Cerebellar nuclear complex (tissue), 1 donor: ENCODE measurements at places on chromosomes 13 and 19.

DNA sequence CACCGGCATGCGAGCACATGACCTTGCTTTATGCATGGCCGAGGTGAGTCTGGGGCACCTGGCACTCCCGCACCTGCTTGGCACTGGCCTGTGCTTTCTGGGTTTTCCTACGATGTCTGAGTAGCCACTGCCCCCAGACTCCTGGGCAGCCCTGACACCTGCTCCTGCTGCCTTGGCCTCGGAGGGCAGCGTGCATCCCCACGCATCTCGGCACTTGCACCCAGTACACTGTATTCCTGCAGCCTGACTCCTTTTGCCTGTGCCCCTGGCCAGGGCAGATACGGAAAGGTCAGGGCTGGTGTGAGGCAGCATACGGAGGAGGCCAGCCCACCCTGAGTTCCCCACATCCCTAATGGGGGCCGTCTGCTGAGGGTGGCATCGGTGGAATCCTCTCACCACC lies 340.6 kb downstream of the TEX29 start:
- no peak for DNase-seq

DNA sequence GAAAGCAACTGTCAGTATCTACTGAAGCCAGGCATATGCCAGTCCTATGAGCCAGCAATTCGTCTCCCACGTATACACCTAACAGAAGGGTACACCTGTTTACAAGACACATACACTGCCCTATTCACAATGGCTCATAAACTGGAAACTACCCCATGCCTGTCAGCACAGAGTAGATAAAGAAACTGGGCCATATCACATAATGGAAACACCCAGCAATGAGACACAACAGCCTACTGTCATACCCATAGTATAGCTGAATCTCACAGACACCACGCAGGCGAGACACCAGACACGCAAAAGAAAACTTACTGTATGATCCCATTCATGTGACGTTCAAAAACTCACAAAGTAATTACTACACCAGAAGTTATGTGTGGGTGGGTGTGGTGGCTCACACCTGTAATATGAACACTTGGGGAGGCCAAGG lies 15.7 kb downstream of the NOSIP start:
- no peak for DNase-seq

- no peak for DNase-seq
Measured at GRCh38 chr13:31631071-31631470, 108.3 kb upstream of the RXFP2 start.

DNA sequence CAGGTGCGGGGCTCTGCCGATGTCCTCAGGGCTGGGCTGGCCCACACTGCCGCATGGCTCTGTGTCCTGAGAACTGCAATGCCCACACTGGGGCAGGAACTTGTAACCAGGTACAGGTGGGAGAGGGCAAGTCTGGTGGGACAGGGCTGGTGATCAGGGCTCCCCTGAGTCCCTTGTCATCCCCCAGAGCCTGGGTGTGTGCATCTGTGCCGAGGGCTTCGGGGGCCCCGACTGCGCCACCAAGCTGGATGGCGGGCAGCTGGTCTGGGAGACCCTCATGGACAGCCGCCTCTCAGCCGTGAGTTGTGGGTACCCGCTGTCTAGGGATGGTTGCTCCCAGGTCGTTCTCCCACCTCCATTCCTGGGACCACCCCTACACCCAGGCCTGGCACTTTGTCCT lies 30.5 kb downstream of the MEGF8 start:
- no peak for DNase-seq

DNA sequence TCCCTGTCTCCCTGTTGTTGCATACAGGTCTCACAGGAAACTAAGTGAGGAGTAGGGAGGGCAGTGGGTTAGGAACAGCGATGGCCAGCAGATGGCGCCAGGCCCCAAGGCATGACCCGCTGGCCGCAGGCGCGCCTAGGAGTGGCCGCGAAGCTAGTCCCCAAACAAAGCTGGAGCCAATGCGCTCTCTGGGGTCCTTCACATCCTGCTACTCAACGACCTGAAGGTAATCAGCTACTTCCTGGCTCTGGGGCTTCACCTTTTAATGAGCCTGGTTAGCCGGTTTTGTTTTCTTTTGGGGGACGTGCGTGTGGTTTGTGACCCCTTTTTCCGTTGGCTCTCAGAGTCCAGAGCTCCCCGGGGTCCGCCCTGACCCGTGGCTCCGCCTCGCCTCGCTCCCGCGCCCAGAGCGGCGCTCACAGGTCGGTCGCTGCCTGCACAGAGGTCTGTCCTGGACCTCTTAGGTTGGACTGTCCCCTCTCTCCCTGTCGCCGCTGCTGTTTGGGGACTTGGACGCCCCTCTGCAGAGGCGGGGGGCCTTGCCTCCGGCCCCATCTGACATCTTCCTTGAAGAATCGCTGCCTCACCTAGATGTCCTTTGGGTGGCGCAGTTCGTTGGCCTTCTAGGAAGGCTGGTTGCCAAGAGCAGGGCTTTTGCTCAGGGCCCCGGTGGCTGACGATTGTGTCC lies 62.2 kb upstream of the GTF3A start:
- DNase-seq: no peak

- no peak for DNase-seq
Measured at GRCh38 chr13:35501661-35502235, 25.3 kb upstream of the MAB21L1 start.

DNA sequence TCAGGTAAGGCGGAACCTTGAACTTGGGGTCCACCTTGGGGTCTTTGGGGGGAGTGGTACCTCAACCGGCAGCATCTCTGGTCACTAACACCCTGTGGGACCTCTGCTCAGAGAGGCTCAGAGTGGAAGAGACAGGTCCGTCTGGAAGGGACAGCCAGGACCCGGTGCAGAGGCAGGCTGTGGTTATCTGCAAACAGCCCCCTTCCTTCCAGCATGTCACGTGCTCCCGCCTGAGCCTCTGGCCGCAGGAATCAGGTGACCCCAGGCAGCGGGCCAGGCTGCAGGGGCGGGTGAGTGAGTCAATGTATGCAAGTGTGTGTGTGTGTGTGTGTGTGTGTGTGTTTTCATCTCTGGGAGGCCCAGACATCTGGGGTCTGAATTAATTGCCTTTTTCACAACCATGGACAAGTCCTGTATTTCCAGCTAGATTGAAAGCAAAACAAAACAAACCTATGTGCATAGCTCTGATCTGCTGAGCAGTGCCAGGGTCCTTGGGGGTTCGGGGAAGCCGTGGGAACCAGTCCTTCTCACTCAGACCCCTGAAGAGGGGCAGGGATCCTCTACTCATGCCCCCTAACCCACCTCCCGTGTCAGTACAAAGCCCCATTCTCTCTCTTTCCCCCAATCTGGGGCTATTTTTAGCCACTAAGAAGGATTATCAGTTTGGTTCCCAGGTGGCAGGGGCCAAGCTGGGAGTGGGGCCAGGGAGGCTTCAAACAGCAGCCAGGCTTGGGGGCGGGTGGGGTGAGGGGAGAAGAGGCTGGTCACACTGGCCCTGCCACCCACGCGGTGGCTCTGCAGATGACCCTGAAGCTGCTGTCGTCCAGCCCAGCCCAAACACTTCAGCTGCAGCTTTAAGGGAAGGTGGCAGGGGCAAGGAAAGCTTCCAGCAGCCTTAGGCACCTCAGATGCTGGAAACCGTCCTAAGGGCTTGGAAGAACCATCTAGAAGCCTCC lies 31.4 kb downstream of the CERS4 start:
- DNase-seq: no peak

DNA sequence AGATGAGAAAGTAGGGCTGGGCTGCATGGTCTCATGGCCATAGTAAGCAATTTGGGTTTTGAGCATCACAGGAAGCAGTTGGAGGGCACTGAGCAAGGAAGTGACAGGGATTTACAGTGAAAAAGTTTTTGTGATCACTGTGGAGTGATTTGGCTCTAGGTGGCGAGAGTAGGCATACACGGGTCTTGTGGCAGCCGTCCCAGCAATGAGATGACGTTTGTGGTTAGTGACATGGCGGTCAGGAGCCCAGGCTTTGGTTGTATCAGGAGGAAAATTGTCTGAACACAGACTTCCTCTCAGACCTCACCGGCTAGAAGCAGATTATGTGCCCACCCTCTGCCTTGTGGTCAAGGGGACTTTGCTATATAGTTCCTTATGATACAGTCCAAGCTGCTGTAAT lies 3.3 kb downstream of the ZNF444 start:
- no peak for DNase-seq

- DNase-seq: no peak
Measured at GRCh38 chr19:12055784-12056183, 3.0 kb upstream of the ZNF878 start.

DNA sequence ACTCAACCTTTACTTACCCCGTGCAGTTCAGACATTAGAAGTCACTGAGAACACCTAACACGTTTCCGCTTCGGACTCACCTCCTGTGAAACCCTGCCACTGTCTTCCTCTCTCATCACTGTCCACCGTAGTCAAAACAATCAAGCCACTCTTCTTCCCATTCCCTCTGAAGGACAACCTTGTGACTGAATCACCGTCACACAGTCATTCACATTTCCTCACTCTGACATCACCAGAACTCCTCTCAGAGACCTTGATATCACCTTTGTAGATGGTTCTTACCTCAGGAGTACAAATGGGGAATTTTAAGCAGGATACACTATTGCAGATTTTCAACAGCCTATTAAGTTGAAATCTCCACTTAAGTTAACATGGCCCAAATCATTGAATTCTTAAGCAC lies 1.3 kb upstream of the KBTBD6 start:
- no peak for DNase-seq

DNA sequence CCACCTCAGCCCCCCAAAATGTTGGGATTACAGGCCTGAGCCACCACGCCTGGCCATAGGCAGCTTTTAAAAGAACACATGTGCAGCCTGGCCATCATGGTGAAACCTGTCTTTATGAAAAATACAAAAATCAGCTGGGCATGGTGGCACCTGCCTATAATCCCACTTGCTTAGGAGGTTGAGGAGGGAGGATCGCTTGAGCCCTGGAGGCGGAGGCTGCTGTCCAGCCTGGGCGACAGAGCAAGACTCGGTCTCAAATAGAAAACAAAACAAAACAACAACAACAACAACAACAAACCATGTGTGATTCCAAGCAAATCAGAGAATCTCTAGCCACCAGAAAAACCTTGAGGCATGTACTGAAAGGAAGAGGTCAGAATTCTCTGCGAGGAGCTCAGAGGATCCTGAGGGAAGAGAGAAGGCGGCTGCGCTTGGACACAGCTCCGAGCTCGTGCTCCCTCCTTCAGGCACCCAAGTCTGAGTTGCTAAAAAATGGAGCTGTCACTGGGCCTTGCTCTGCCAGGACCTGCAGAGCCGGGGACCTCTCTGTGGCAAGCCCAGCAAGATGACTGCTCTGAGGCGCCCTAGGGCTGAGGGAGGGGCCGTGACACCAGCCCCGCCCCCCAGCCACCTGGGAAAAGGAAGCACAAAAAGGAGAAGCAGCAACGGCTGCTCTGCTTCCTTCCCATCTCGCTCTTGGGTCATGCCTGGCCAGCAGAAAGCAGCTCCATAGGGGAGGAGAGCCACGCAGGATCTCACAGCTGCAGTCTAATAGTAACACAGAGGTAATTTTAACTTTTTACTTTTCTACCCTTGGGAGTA lies at the start of gene ARL11:
TSS of gene ARL11 (plus strand) at position 677 of the 822 bp plus-strand sequence. CDS start 1,941 bp downstream, outside the sequence.
- DNase-seq: no peak

DNA sequence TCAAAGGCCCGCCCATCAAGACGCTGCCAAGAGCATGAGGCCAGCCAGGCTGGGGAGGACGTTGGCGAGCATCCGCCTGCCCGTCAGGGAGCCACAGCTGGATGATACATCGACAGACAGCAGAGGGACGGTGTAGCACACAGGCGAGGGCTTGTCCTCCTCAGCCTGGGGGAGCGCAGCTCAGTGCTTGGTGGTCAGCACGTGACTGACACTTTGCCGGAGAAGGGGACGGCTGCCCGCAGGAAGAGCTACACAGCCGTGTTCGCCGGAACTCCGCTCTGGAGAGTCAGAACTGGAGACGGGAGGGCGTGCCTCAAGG lies 34.1 kb downstream of the CSNK1G2 start:
- DNase-seq: no peak

DNA sequence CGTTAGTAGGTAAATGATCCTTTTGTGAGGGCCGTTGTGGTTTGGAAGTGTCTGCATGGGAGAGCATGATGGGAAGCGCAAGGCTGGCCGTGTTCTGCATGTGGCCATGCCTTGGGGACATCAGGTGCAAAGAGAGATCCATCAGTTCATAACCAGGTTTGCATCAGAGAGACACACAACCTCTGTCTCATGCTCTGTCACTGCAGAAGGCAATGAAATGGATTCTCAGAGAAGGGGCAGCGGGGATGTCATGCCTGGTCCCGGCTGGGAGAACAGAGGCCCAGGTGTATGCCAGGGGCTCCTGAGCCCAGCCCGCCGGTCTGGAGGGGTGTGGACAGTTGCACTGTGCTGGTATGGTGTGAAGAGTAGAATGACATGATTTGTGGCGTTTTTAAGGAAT lies 60.2 kb downstream of the GGACT start:
- DNase-seq: no peak

DNA sequence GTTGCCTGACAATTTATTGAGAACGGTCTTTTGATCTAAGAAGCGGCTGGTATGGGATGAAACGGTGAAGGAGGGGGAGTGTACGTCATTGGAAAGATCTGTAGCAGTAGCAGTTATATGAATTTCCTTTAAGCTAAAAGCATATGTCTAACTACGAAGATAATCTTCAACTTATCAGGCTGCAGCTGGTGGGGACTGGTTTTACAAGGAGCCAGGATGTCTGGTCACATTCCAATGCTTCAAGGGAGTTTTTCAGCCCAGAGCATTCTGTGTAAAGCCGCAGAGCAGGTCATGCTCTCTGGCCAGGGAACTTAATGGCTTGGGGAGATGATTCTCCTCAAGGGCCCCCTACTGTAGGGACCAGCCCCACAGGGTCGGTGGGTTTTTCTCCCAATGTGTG lies 29.2 kb downstream of the CLEC4M start:
- DNase-seq: no peak

- DNase-seq: no peak
Measured at GRCh38 chr19:6822311-6822670, 49.8 kb downstream of the VAV1 start.

- DNase-seq: no peak
Measured at GRCh38 chr13:101535192-101535746, 82.8 kb downstream of the ITGBL1 start.

GRCh38 chr19:58395979-58396627 lies 647 bp downstream of the RNF225 start:
- DNase-seq: no peak

GRCh38 chr19:45097776-45098520 lies 5.0 kb downstream of the PPP1R37 start:
- no peak for DNase-seq

- DNase-seq: no peak
Measured at GRCh38 chr19:33777351-33777750, 19.3 kb upstream of the KCTD15 start.
